Esophagus squamous epithelium (tissue), 5 donors: ENCODE measurements at places on chromosomes 5 and 9.

DNA sequence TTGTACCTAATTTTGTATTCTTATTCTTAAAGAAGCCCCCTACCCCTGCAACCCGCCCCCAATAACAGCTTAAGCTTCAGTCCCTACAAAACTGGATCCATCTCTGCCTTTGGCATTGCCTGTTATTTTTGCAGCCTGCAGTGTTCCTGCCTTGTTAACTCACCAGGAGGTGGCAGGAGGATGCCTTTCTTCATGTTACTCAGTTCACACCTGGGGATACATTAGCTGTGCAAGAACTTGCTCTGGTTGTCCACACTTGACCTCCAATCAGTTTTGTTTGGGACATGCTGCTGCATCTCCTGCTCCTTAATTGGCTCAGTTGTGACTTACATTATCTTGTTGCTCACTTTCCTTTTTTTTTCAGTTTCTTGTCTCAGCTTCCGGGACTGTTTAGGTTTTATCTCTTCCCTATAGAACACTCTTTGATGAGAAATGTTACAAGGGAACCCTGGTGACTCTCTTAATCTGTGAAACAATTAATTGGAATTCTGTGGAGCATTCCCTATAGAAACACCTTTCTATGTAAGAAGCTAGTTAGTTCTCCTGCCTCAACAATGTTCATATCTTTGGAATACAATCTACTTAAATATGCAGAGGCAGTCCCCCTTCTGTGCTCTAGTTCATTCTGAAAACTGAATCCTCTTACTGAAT, 467.7 kb upstream of the ACO1 start:
- DNase-seq = no peak

DNA sequence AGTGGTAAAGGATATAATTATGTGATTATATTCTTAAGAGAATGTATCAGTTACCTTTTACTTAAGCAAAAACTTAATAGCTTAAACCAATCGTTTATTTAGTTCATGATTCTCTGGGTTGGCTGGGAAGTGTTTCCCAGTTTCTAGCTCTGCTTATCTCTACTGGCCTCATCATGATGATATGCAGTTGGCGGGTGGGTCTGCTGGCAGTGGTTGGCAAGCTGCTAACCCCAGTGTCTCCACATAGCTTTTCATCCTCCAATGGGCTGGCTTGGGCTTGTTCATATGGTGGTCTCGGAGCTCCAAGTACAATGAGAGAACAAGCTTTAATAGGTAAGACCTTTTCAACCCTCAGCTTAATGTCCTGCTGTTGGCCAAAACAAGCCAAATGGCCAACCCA, 43.8 kb downstream of the ABLIM3 start:
- no peak for DNase-seq

- DNase-seq = no peak
Measured at GRCh38 chr9:89407070-89407469, 88.8 kb downstream of the SECISBP2 start.

- DNase-seq = no peak
Measured at GRCh38 chr9:124590889-124591641, 83.9 kb upstream of the NR5A1 start.

- DNase-seq = no peak
Measured at GRCh38 chr9:116476935-116477381, 210.1 kb upstream of the TRIM32 start.

- DNase-seq = no peak
Measured at GRCh38 chr5:27392716-27393115, 354.3 kb upstream of the CDH9 start.

DNA sequence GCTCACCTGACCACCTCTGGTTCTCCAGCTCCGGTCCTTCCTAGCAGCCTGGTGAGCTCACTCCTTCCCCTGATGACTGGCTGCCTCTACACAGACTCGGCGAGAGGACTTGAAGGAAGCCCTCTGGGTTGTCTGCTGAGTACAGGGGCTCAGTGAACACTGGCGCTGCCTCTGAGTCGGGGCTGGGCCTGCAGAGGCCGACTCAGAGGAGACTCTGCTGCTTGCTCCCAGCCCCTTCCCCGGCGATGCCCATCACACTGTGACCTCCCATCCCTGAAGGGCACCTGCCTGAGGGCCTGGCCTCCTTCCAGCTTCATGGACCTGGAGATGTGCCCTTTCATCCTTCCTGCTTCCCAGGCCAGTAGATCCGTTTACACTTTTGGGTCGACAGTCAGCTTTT, 22.0 kb downstream of the CRB2 start:
- no peak for DNase-seq

- DNase-seq = no peak
Measured at GRCh38 chr9:22005702-22006606, 3.2 kb downstream of the CDKN2B start.

GRCh38 chr5:131260895-131261294, 3.0 kb upstream of the CDC42SE2 start:
- DNase-seq = no peak

DNA sequence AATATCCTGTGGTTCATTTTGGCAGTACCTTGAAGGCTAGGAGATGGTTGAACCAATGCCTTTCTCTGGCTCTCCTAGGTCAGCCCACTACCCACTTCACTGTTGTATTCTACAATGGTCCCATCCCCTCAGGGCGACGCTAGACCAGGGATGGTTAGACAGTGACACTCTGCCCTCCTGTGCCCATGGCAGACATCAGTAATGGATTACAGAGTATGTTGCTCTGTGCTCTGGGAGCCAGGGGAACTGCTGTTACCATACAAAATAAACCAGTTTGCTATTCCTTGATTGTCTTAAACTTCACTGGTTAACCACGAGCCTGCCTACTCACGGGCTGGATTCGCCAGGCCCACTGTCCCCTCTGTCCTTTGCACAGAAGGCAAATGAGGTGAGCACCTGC, 33.7 kb downstream of the NCS1 start:
- DNase-seq = no peak

- no peak for DNase-seq
Measured at GRCh38 chr5:132464156-132464939, 26.2 kb downstream of the IRF1 start.
